ENCODE measurements at places on chromosomes 3 and 15.

GRCh38 chr3:100068826-100069225, 45.5 kb downstream of the FILIP1L start:
- DNase-seq: peak; percentile 73

DNA sequence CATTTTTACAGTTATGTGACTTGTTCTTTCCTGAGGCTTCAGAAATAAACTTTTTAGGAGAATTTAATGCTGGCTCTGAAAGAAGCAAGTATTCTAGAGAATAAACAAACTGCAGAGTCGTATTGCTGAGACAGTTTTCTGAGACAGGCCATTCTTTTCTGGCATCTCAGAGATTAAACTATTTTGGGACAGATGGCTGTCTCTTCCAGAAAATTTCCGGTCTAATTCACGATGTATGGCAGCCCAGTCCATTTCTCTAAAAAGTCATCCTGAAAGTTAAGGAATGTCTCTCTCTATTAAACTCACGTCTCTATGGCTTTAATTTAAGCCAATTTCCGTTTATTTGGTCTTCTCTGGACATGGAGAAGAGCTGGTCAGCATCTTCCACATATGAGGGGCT, 208.6 kb downstream of the FEZF2 start:
- DNase-seq: no peak

DNA sequence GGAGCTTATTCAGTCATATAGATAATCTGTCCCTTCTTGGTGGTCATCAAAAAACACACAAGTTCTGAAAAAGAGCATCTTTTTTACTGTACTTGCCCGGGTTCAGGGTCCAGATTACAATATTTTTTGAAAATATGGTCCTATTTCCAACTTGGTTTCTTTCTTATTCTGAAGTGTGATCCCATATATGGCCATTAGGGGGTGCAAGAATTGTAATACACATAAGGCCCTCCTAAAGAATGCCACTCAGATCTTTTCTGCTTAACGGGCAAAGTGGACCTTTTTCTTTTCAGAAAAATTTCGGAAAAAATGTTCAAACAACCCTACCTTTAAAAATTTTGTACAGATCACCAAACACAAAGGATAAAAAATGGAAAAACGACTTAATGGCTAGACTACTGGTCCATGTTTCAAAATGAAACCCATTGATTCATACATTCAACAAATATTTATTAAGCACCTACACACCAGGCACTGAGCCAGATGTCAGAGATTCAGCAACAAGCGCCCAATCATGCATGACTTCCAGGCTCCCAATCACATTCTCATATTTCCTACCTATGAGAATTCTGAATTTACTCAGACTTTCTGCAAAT, 102.0 kb upstream of the MYRIP start:
- no peak for DNase-seq

DNA sequence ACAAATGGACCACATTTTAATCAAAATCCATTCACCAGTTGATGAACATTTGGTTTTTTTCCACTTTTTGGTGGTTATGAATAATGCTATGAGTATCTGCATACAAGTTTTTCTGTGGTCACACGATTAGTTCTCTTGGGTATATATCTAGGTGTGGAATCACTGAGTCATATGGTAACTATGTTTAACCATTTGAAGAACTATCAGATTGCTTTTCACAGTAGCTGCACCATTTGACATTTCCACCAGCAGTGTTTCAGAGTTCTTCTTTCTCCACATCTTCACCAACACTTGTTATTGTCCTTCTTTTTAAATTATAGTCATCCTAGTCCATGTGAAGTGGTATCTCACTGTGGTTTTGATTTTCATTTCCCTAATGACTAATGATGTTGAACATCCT, 33.3 kb upstream of the ATG7 start:
- no peak for DNase-seq

DNA sequence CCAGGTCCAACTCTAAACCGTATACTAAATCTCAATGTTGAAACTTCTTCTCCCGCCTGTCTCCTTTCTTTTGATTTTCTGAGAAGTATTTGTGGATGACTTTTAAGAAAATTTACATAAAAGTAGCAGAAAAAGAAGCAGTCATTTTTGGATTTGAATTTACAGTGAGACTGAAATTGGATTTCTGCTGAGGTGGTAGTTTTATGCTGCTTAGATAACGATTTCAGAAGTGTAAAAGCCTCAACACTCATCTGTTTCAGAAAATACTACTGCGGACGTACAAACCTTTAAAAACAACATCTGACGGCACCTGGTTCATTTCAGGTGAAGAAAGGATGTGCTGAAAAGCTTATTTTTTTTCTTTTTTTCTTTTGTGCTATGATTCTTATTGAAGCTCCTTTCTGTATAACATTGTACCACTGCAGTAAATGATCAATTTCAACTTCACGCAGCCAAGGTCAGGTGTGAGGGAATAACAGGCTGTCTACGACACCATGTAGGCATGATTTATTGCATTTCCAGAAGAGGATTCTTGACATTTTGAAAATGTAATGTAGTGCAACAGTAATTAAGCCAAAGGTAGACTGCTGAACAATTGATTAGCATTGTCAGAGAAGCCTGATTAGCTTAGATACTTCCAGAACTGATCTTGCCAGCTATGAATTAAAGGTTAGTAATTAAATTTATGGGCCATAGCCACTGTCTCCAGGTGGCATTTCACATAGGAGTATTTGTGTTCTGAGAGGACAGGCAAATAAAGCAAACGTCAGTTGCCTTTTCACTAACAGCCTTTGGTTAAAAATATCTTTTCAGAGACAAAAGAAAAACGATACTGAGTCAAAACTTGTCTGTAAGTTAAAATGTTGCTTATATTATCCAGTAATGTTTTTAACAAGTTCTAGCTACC, 134.6 kb upstream of the KBTBD8 start:
- DNase-seq: no peak

DNA sequence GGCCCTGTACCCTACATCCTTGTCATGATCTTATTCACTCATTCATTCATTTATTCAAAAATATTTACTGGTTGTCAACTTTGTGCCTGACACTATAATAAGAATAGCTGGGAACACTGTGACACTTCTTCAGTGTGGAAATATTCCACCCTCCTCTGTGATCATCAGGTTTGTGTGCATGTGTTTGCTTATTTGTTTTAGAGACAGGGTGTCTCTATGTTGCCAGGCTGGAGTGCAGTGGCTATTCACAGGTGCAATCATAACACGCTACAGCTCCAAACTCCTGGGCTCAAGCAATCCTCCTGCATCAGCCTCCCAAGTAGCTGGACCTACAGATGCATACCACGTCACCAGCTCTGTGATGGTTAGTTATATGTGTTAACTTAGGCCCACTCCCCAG, 50.0 kb upstream of the PLCL2 start:
- no peak for DNase-seq

GRCh38 chr3:16072420-16073110, 101.9 kb upstream of the GALNT15 start:
- DNase-seq: no peak

DNA sequence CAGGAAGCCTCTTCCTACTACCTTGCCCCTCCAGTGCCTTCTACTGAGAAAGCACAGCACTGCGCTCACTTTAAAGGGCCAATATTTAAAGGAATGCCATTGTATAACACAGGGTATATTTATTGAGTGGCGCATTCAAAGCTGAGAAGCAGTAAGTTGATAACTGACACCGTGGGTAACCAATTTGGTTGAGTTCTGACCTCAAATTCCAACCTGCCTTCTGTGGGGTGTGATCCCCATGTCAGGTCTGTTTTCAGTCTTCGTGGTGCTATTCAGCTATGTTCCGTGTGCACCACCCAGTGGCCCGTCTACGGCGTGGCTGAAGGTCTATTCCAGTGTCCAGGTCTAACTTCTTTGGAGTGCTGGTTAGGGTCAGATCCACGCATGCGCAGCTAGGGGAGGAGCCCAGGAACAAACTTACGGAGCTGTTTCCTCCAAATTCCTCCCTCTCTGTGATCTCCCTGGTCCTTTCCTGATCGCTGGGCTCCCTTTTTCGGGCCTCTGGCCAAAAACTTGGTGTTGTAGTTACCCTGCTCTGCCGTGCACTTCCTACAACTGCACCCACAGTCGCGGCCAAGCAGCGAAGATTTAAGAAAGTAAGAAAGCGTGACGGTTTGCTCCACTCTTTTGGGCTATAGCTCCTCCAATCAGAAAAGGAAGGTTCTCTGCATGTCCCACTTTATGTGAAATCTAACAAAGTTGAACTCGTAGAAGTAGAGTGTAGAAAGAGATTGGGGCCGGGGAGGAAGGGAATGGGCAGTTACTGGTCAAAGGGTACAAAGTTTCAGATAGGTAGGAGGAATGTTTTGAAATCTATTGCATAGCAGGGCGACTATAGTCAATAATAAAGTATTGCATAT, 7.7 kb downstream of the LRRC2 start:
- peak; percentile 79 for DNase-seq

DNA sequence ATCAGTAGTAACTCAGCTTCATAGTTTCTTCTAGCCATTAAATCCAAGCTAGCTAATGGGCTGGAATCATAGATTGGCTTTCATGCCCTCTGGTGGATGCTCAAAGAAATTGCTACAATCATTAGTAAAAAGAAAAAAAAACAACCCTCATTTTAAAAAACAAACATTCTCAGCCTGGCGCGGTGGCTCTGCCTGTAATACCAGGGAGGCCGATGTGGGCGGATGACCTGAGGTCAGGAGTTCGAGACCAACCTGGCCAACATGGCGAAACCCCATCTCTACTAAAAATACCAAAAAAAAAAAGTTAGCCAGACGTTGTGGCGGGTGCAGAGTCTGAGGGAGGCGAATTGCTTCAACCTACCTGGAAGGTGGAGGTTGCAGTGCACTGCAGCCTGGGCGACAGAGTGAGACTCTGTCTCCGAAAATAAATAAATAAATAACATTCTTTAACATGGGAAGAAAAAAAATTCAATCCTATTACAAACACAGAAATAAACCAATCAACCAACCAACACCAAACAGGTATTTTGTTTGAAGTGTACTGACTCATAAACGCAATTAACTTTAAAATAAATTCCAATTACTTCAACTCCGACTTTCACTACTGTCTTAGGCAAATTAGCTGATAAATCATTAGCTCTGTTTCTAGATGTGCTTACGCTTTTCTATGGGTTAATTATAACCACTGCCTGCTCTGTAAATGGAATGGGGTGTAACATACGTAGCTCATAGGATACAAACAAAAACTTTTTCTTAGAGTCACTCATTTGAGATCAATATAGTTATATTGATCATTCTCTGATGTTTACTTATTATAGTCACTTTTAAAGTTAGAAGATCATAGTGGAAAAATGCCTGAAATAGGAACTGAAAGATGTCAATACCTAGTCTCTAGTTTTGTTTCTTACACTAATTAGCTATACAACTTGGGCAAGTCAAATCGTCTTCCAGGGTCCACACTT, 24.9 kb downstream of the TMEM207 start:
- no peak for DNase-seq

DNA sequence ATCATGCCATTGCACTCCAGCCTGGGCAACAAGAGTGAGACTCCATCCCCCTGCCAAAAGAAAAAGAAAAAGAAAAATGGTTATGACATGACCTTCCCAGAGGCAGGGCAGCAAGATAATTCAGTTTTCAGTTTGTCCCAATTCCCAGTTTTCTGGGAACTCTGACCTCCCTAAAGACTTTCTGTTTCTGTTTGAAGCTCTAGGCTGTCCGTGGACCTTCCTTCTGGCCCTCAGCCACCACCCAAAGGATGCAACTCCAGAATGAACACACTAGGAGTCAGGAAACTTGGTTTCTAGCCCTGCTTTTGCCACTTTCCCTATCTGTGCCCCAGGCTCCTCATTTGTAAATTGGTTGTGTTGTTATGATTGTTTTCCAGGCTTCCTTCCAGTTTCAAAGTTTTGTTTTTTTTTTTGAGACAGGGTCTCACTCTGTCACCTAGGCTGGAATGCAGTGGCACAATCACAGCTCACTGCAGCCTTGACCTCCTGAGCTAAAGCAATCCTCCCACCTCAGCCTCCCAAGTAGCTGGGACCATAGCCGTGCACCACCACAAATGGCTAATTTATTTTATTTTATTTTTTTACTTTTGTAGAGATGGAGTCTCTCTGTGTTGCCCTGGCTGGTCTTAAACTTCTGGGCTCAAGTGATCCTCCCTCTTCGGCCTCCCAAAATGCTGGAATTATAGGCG, 68.6 kb downstream of the CDC25A start:
- DNase-seq: no peak

DNA sequence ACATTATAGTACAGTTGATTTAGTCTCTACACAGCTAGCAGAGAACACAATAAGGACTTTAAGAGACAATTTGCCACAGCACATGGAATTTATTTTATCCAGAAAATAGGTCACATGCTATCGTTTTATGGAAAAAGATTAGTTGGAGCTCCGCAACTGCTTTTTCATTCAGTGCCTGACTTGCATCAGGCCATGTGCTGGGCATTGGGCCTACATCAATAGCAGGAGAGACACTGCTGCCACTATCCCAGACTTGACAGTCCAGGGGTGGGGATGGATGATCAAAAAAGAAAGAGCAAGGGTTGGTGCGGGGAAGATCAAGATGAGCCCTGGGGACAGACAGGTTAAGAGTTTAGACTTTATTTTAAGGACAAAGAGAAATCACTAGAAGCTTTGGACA, 75.2 kb upstream of the C3orf80 start:
- DNase-seq: no peak

GRCh38 chr15:98878172-98878571, 129.4 kb downstream of the PGPEP1L start:
- DNase-seq: no peak

- no peak for DNase-seq
Measured at GRCh38 chr3:81871358-81872155, 110.1 kb upstream of the GBE1 start.

DNA sequence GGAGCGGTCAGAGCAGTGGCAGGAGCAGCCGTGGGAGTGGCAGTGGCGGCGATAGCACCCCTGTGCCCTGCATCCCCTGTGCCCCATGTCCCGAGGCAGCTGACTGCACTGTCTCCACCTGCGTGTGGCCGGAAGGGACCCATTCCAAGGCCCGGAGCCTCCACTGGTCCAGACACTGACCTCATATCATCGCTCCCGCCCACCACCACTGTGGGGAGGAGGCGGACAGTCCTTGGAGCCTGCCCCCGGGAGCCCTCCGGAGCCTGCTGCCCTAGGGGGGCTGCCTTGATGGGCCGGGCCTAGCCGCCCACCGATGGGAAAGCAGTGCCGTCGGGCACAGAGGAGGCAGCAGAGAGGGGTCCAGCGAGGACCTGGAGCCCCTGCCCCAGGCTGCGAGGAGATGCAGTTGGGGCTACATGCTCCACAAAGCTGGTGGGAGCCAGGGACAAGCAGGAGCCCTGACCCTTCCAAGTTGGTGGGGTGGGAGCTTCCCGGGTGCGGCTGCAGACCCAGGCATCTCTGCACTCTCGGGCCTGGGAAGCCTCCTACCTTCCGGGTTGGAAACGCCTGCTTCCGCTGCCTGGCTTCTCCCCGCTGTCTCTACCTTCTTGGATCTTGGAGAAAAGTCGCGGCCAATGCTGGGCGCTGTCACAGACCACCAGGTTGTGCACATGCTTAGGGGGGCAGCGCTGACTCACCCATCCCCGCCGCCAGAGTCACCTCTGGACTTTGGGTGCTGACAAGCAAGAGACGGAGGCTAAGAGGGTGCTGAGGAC, 283.2 kb upstream of the ROBO1 start:
- no peak for DNase-seq
